ENCODE measurements at places on chromosomes 16 and 17.
A peak's percentile ranks its signal among the peaks of the same experiment; 100 is the strongest.

GRCh38 chr17:45663772-45664171 lies 120.3 kb upstream of the CRHR1 start:
- DNase-seq, result no peak

DNA sequence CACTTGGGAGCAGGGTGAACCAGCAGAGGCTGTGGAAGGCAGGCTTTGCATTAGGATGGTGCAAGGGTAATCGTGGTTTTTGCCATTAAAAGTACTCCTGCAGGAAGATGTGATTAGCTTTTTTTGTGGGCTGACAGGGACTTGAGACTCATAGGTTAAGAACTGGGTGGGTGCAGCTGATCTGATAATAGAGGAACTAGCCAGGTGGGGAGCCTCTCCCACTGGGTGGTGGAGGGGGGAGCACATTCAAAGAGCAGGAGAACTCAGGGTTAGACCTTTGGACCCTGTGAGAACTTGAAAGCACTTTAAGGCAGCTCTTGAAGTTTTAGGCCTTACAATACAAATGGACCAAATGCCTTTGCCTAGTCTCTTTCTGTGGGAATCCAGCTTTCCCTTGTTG lies 32.4 kb downstream of the CCL4 start:
- DNase-seq, result no peak

DNA sequence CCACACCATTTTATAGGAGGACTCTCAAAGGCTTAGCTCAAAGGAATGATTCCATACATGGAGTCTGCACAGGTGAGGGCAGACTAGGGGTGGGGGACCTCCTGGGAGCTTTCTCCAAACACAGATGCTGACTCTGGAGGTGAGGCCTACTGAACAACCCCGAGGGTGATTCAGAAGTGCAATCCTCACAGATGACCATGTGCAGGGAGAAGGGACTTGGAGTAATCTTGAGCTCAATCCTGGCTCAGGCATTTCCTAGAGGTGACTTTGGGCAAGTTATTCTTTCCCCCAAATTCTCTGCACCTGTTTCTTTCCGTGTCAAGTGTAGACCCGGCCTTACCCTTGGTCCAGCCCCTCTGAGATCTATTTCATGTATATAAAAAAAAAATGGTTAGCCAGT lies 401.5 kb downstream of the SLC39A11 start:
- DNase-seq, result no peak

DNA sequence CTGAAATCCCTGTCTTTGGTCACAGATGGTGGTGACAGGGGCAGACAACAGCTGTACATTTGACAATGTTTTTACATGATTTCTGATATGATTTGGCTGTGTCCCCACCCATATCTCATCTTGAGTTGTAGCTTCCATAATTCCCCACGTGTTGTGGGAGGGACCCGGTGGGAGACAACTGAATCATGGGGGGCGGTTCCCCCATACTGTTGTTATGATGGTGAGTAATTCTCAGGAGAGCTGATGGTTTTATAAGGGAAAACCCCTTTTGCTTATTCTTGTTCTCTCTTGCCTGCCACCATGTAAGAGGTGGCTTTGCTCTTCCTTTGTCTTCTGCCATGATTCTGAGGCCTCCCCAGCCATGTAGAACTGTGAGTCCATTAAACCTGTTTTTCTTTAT lies 353.9 kb downstream of the CPPED1 start:
- no peak for DNase-seq

GRCh38 chr17:6421700-6422604 lies 13.0 kb downstream of the AIPL1 start:
- DNase-seq, result peak; percentile 10

GRCh38 chr17:60896996-60897395 lies 219.3 kb downstream of the BCAS3 start:
- no peak for DNase-seq

GRCh38 chr17:9389111-9389527 lies 186.5 kb downstream of the STX8 start:
- DNase-seq, result no peak

DNA sequence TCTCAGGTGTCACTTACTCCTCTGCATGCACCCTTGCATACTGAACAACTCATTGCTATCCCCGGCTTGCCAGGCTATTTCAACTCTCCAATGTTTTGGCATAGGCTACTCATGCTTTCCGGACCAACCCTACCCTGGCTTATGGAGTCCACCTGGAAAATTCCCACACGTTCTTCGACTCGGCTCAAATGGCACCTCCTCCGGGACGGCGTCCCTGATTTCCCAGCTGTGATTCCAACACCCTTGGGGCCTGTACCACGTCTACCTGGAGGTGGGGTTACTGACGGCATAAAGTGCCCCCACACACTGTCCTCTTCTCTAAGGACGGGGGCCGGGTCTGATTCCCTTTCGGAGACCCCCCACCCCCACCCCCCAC lies 498 bp downstream of the SMYD4 start:
- no peak for DNase-seq

- no peak for DNase-seq
Measured at GRCh38 chr17:79793924-79794304, 3.0 kb downstream of the CBX8 start.

GRCh38 chr17:42129109-42129837 lies 6.7 kb downstream of the HSPB9 start:
- DNase-seq, result no peak

GRCh38 chr17:78815696-78816095 lies 24.9 kb downstream of the USP36 start:
- DNase-seq, result no peak

GRCh38 chr17:57477522-57478362 lies 221.4 kb downstream of the MSI2 start:
- DNase-seq, result no peak

GRCh38 chr17:50533185-50533584 lies 650 bp downstream of the EPN3 start:
- DNase-seq, result no peak

- DNase-seq, result no peak
Measured at GRCh38 chr16:88534638-88535190, 35.5 kb upstream of the ZC3H18 start.

DNA sequence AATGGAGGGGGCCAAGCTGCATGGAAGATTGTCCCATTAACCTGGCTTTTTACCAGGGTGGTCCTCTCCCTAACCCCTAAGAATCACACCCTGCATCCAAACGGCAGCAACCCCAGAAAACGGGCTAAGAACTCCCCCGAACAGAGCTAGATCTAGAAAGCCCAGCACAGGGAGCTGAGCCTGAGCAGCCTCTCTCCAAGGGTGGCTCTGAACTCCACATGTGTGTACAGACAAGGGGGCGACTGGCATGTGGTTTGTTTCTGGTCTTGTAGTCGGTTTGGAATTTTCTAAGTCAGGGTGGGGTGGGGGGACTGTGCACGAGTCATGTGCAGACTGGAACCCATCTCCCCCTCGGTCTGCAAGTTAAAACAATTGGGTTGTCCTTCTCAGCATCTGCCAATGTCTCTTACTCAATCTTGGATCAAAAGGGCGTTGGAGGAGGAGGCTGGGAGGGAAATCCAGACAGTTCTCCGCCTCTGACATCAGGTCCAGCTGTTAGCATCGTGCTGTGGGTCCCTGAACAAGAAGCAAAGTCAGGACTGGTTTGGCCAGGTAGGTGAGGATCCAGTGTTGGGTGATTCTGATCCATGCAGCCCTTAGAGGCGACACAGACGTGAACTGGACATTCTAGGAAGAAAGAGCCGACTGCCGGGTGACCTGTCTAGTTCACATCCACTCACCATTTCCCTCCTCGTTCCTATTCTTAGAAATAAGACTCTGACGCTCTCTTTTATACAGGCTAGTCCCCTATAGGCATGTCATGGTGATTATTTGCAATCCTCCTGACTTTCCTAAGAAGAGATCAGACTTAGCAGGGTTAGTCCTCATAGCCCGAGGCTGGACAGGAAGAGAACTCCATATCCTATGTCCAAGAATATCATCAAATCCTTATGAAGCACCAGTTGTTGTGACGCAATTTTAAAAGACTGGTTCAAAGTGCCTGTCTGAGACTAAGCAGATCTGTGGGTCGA lies 381.8 kb downstream of the SOX9 start:
- no peak for DNase-seq

DNA sequence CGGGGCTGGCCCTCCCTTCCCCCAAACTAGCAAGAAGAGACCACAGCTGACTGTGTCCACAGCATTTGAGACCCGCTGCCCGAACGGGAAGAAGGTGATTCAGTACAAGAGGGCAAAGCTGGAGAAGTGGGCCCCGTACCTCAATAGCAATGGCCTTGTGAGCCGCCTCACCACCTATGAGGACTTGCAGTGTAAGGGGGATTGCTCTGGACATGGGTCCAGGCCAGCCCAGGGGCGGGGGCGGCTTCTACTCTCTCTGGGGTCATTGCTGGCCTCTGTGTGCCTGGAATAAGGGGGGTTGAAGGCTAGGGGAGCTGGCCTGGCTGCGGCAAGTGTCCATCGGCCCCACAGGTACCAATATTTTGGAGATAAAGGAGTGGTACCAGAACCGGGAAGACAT lies 12.9 kb upstream of the KATNB1 start:
- no peak for DNase-seq

- DNase-seq, result no peak
Measured at GRCh38 chr16:30535777-30536190, 1.1 kb upstream of the ZNF747 start.

GRCh38 chr16:69904495-69905170 lies 46.5 kb upstream of the CLEC18A start:
- no peak for DNase-seq

DNA sequence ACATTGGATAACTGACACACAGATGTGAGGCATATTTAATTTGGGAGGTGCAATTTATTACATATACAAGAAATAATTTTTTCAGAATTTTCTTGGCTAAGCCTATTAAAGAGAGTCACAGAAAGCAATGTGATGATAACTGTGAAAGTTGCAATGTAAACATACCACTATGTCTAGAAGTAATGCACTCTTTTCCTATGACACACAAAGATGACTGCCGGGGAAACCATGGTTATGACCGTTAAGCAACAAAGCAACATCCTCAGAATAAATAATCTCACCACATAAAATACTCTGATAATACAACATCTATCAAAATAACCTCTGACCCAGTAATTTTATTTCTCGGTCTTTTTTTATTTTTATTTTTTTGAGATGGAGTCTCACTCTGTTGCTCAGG lies 10.5 kb upstream of the QRICH2 start:
- no peak for DNase-seq

- DNase-seq, result no peak
Measured at GRCh38 chr16:52254746-52255145, 292.2 kb downstream of the TOX3 start.

DNA sequence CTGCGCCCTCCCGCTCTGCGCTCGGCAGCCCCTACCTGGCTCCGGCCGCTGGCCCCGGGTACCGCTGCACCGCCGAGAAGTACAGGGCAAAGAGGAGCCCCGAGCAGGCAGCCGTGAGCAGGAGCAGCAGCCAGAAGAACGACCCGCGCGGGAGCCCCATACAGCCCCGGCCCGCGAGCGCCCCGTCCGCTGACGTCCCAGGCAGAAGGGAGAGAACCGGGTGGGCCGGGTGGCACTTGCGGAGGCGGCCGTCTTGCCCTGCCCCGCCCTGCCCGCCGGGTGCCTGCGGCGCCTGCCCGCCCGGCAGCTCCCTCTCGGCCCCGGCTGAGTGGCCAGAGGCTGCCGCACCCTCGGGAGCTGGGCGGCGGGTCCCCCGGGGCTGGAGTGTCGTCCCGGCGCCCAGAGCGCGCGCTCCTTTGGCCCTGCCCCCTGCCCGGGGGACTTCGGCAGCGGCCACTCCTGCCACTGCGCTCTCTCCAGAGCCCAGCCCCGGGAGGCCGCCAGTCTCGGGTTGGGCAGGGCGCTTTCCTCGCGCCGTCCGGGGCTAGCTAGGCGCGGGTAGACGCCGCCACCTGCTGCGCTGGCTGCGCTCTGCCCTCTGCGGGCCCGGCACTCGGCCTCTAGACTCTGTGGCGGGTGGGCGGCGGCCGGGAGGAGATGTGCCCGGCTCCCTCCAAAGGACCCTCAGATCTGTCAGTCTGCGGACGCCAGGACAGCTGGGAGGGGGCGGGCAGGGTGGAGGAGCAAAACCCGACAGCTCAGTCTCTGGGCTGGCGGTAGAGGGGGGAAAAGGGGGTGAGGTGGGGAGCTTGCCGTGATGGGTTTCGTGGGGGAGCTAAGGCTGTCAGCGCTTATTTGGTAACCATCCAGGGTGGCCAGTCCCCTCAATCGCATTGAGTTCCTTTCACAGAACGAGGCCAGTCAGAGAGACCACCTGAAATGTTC lies at the start of gene ST6GALNAC2:
TSS of gene ST6GALNAC2 (minus strand) at position 212 of the 945 bp plus-strand sequence. CDS start at position 160, 52 bp downstream.
- no peak for DNase-seq

DNA sequence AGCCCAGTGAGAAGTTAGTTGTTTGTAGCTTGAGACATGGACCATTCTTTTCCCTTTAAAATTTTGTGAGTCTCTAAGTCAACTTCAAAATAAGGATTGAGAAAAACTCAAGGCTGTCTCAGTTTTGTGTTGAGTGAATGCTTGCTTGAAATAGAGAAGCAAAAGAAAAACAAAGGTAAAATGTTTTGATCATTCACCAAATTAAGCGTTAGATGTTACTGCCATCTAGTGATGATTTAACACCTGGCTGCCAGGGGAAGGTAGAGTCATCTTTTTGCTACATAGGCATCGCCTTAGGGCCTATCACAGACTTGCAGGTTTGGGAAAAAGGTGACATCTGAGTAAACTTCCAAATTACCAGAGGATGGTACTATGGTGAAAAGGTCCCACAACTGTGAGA lies 74.4 kb downstream of the PCTP start:
- DNase-seq, result no peak

GRCh38 chr17:78230996-78231935 lies at the start of gene TMEM235:
TMEM235 (plus strand) TSS chr17:78231631; CDS start chr17:78232024, 393 bp downstream.
- DNase-seq, result no peak

DNA sequence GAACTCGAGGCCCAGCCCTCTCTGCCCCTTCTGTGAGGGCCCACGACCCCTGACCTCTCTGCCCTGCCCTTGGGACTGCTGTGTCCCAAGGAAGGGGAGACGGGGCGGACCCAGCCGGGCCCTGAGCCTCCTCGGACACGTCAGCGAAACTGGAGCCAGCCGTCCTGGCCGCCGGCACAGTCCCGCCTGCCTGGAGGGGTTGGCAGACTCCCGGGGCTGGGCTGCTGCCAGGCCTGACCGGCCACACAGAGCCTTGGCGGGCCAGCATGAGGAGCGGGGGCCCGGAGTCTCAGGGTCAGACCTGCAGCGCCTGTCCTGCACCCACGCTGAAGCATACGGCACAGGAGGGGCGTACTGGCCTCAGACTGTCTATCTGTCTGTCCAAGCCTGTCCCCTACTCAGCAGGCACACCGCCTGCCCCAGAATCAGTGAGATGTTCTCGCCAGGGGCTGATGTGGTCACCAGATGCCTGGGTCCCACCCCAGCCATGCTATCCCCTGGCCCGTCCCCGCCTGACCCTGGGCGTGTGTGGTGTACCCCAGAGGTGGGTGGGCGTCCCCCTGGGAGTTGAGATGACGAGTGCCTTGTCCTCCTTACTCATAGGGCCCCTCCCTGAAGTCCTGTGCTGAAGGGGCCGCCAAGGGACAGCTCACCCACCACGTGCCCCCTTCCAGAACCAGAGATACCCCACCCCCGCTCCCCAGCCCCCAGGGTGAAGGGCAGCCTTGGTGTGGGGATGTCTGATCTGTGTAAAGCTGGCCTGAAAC lies 4.7 kb downstream of the VASN start:
- DNase-seq, result no peak

- no peak for DNase-seq
Measured at GRCh38 chr17:60846175-60846574, 168.5 kb downstream of the BCAS3 start.

GRCh38 chr16:80231121-80231520 lies 309.7 kb upstream of the DYNLRB2 start:
- no peak for DNase-seq

- no peak for DNase-seq
Measured at GRCh38 chr17:4199818-4200402, 56.9 kb downstream of the CYB5D2 start.
